Activated T-cell treated with anti-CD3 and anti-CD28 coated beads for 1 hour (primary cell): ENCODE measurements at places on chromosomes 1 and 21.

- DNase-seq = no peak
Measured at GRCh38 chr1:37481289-37482003, 7.1 kb downstream of the ZC3H12A start.

DNA sequence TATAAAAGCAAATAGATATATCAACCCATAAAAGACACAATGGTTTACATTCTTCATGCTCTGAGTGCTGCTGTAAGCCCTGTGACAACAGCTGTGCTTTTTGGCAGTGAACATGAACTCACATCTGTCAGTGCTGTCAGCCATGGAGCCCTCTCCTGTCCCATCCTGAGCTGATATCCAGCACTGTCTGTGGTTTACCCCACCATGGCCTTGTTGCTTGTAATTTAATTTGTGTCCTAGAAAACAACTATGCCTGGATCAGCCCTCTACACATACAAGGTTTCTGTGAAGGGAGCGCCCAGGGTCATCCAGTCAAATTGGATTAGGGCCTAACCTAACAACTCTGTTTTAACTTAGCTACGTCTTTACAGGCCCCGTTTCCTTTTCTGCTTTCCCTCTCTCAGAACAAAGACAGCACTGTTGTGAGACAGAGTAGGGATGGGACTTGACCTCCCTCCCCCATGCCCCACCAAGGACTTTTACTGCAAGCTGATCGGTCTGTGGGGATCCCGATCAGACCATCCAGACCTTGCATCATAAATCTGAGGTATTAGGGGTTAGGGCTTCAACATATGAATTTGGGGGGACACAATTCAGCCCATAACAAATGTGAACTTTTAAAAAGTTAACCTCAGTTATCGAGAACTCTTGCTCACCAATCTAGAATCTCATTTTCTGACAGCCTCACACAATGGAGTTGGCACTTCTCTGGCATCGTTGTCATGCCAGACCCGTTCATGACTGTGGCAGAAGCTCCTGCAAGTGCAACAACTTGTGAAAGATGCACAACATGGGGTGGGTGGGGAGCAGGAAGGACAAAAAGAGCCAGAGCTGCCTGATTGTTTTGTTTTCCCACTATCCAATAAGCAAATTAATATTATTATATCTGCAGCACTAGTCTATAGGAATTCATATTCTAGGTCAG is 16.4 kb upstream of the SLC44A3 start:
- DNase-seq = no peak

DNA sequence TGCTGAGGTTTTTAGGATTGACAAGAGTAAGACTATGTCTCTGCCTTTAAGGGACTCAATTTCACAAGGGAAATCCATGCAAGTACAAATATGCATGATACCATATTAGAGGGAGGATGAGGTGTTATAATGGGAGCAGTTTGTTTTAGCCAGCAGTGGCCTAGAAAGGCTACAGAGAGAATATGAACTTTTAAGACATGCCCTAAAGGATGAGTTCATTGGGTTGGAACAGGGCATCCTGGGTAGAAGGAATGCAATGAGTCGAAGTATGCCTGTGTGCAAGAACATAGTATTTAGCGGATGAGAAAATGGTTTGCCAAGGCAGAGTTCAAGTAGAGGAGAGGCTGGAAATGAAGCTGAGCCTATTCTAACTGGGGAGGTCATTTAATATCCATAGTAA is 32.6 kb upstream of the LEPR start:
- DNase-seq = no peak

GRCh38 chr1:245277276-245277675 is 122.5 kb downstream of the KIF26B start:
- DNase-seq = no peak

- no peak for DNase-seq
Measured at GRCh38 chr1:66274634-66275033, 259.3 kb upstream of the SGIP1 start.

GRCh38 chr1:34792868-34793727 is at the start of gene GJA4:
Gene GJA4, plus strand, starts transcription at chr1:34792999. Its CDS starts 1,215 bp downstream, at chr1:34794214.
- DNase-seq = no peak

GRCh38 chr1:176515310-176515709 is 52.3 kb downstream of the PAPPA2 start:
- no peak for DNase-seq

DNA sequence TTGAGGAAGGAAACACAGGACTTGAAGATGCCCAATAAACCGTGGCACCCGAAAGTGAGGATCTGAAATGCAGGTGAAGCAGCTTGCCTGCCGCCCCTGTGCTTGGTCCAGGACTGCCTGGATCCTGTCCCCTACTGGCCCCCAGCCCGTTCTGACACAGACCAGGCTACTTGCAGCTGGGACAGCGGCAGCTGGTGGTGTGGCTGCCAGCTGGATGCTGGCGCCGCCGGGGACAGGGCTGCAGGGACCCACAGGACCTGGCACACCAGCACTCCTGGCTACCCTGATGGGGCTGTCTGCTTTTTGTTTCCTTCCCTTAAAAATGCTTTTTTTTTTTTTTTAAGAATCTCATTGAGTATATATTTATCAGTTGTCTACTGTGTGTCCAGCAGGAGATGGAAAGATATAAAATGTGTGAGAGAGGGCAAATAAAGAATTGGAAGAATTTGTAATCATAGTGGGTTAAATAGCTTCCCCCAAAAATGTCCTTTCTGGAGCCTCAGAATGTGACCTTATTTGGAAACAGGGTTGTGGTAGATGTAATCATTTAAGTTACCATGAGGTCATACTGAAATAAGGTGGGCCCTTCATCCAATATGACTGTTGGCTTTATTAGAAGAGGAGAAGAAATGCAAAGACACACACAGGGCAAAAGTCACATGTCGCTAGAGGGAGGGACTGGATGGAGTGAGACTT is 165.6 kb downstream of the DSCAM start:
- no peak for DNase-seq
